ENCODE measurements at places on chromosomes 2 and 18. TPM values are rescaled to one million over a fixed set of nuclear protein-coding genes. Genes with fewer than 3 reads are reported as not detected.
A peak's percentile ranks its signal among the peaks of the same experiment; 100 is the strongest.

SCYGR8 gene
- not detected for total RNA-seq

KCNIP3 gene
- total RNA-seq, result 0.97 TPM

LTBP1 gene
- total RNA-seq, result 13.5 TPM

SCYGR4 gene
- not detected for total RNA-seq

DPP4 gene
- 0.80 TPM for total RNA-seq

SERPINB4 gene
- not detected for total RNA-seq

SLC39A10 gene
- 3.8 TPM for total RNA-seq

LRATD1 gene
- total RNA-seq, result 0.25 TPM

ALKAL2 gene
- not detected for total RNA-seq

MBOAT2 gene
- total RNA-seq, result 3.1 TPM

DNA sequence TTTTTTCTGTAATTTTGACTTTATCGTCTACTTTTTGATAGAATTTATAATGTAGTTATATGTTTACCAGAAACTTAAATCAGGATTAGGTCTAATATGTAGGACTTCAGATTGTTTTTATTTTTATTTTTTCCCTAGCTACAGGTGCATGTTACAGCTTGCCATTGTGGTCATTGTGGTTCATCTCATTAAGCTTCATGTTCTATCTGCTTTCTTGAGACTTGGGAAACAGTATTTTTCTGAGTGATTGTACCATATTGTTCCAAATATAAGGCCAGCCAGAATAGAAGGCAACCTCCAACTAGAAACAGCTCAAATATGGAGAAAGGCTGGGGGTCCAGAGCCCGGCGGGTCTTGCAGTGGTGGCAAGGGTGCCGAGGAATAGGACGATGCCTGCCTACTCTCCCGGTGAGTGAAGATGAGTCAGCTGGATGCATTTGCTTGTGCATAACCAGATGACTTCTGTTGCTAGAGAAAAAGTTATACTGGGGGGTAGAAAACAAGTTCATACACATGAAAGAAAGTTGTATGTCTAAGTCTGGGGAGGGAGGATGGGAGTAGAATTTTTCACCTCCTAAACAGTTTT, 188.4 kb downstream of the CCDC85A start:
- no peak for DNase-seq

DNA sequence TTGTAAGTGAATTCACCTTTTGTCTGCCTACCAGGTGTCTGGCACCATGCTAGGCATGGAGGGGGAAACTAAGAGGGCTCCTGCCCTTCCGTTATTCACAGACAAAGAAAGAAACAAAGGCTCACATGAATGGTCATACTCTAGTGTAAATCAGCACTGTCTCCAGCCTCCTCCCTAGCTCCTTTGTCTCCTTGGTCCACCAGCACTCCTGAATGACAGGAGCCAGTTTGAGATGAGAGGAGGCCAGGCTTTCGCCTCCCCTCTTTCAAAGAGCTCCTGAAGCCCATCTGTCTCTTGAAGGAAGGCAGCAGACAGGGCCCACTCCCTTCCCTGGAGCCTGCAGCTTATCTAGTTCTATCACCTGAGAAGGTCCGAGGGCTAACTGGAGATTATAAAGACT, 18.7 kb downstream of the SATB2 start:
- DNase-seq, result no peak

- no peak for DNase-seq
Observed at GRCh38 chr18:36155851-36156757, 26.4 kb downstream of the ELP2 start.

DNA sequence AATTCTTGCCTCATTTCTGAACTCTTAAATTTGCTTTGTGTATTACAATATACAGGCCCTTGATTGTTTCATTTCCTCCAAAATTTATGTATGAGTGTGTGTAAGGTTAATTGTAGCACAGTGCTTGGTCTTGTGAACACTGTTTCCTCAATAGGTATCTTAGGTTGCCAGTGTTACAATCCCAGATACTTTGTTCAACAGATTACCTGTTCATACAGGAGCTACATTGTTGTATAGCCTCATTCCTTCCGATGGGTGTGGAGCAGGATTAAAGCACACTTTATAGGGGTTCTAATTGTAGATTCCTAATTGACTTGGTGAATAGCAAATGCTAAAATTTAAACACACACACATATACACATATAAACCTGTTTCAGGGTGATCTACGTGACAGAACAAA, 10.7 kb downstream of the RBBP8 start:
- DNase-seq, result no peak

DNA sequence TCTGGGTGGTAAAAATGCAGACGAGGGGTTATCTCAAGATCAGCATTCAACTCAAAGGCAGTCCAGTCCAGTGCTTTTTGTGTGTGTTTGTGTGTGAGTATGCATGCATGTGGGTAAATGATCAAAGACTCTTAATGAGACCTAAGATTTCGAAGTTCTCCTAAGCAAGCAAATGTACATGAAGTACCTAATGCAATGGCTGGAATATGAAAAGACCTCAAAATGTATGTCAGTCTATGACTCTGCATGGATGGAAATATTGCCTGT, 151.0 kb upstream of the L3MBTL4 start:
- DNase-seq, result no peak

DNA sequence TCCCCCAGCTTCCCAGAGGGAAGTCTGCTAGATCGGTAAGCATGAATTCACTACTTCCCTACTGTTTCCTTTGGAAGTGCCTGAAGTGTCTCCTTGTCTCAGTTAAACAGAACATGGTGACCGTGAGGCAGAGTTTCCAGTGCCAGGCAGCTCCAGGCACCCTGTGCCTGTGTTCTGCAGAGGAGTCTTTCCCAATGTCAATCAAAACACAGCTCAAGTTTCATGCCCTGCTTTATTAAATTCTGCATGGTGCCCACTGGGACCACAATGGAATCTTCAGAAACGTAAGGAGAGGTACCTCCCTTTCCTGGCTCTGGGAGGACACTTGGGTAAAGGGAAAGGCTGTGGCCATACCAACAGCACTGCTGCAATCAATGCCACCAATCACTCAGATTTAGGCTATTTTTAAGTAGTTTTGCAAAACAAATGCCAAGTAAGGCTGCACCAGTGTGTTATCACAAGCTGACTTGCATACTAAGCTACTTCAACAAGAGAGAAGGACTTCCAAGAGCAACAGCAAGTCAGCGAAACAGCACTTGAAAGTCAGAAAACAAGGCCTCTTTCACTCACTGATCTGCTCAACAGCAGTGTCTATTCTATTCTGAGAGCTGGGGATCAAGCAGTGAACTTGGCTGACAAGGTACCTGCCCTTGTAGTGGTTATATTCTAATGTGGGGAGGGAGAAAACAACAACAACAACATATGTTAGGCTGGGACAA, 14.9 kb downstream of the LPIN2 start:
- no peak for DNase-seq

DNA sequence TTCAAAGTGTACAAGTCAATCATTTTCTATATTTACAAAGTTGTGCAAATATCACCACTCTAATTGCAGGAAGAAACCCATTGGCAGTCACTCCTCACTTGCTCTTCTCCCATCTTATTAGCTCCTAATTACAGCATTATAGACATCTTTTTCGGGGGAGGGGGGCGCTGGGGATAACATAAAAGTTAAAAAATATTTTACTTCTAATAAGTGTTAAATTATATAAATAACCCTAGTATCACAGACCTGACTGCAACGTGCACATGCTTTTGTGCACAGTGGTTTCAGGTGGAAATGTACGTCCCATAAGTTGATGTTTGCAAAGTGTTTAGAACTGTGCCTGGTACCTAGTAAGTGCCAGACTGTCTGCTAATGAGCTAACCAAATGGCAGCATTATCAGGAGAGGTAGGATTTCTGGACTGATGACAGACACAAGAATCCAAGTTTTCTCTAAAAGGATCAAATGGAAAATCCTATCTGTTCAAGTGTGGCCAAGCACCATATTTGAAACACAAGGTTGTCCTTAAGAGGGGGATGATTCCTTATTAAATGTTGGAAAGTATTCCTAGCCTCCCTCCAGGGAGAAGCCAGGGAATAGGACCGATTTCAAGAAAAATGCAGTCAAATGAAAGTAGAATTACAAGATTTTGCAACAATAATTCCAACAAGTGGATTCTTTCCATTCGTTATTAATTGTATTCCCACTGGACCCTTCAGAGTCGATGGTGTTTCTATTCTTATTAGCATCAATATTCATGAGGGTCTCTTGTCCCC, 70.0 kb downstream of the ACKR3 start:
- no peak for DNase-seq

DNA sequence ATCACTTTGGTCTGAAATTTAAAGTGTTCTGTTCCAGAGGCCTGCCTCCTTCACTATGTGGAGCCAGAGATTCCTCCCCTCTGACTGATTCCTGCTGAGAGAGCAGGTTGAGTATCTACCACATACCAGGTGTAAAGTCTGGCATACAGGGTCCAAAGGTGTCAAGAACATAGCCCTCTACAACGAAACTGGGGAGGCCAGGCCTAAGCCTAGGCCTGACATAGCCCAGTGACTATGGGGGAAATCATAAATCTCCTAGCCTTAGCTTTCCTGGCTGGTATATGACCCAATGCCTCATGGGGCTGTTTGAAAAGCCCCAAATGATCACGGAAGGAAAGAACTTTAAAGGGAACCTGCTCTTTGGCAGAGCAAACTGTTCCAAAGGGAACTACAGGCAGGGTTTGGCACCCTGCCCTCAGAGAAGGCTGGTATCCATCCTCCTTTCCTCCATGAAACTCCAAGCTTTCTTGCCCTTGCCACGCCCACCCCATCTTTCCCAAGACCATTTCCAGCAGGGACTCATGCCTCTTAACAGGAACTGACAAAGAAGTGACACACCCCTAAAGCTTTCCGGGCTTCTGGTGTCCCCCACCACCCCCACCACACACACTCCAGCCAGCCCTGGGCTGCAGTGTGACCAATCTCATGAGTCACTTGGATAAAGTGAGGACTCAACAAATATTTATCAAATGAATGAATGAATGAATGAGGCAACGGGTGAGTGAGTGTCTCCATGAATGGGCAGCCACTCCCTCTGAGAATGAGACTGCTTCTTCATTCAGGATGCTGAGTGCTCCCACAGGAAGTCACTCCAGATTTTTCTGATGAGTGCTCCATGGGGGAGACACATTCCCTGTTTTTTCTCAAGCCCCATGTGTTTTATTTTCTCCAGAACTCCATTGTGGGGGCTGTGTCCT, 114.5 kb upstream of the STPG4 start:
- peak; percentile 70 for DNase-seq

DNA sequence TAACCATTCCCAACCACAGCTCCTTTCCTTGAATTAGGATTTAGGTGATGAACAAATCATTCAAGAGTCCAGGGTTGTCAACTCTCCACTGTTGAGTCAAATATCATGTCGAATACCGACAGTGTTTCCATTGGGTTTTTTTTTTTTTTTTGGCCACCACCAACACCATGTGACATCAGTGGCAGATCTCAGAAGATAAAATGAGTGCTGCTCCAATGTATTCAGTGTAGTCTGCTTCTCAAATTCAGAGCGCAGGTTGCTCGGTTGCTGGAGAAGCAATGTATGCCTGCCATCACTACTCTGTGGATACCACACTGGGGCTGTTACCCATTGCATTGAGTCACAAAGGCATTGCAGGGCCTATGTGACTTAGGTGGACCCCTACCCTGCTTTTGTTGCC, 10.8 kb upstream of the ATL2 start:
- no peak for DNase-seq

DNA sequence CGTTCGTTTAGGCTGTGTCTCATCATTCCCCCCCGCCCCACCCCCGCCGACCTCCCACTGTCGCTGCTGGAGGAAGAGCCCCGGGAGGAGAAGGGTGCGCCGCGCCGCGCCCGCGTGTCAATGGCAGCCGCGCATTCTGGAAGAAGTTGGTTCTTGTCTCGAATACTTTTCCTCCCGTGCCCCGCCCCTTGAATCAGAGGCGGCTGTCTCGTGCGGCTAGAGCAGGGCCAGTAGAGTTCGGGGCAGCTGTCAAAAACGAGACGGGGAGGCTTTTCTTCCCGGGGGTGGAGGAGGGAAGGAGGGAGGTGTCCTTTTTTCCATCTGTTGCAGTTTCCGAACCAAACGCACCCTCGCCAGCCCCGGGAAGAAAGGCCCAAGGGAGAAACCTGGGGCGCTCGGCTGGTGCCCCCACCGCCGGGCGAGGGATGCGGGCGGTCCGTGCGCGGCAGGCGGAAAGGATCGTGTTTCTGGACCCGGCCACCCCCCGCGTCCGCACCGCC, 410 bp upstream of the TGIF1 start:
- DNase-seq, result no peak

DNA sequence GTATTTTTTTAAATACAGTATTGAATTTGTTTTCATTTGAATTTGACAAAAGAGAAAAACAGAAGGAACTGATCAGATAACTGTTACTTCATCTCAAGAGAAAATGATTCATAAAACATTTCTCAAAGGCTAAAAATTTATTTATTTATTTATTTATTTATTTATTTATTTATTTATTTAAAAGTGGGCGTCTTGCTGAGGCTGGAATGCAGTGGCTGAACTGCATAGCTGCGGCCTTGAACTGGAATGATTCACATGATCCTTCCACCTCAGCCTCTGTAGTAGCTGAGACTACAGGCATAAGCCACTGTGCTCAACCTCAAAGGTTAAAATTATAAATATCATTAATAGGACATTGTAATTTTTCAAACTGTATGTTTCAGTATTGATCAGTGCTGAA, 4.5 kb upstream of the PUM2 start:
- DNase-seq, result no peak

DNA sequence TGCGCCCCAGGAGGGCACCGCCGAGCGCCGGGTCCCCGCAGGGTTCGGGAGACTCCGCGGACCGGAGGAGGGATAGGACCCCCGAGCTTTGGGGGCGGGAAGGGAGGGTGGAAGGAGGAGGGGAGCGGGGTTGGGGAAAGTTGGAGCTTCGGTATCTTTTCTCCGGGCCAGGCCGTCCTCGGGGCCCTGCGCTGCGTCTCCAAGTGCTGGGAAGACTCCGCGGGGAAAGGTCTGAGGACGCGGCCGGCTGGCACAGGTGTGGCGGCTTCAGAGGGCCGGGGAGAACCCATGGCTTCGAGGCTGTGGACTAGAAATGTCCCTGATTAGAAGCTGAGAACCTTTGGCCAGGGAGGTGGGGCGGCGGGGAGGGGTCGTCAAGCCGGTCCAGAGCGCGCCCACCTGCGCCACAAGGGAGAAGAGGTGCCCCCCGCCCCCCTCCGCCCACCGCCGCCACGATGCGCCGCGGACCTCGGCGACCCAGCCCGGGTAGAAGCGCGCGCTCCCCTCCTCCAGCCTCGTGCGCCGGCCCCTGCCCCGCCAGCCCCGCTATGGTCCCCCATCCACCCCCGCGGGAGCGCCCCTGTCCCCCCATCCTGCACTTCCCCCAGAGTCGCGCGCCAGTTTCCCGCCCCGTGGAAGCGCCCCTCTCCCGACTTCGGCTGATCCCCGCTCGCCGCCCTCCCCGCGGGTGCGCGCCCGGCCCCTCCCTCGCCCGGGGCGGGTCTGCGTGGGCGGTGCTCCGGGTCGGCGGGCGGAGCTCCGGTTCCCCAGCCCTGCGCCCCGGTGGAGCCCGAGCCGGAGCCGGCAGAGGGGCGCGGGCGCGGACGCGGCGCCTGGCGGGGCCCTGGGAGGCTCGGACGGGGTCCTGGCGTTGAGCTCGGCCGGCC, at the start of gene SNTG2:
Gene SNTG2, plus strand, starts transcription at position 770 of the 887 bp plus-strand sequence. CDS start 148 bp downstream, outside the sequence.
- peak; percentile 56 for DNase-seq

- no peak for DNase-seq
Observed at GRCh38 chr2:237210763-237211162, 125.1 kb downstream of the COPS8 start.
